Stimulated activated CD4-positive, alpha-beta T cell treated with anti-CD3 and anti-CD28 coated beads, Interleukin-12 subunit alpha, Interleukin-12 subunit beta, amount 100 ng/mL, for 48 hours (primary cell): ENCODE measurements at places on chromosomes 16 and 17.

DNA sequence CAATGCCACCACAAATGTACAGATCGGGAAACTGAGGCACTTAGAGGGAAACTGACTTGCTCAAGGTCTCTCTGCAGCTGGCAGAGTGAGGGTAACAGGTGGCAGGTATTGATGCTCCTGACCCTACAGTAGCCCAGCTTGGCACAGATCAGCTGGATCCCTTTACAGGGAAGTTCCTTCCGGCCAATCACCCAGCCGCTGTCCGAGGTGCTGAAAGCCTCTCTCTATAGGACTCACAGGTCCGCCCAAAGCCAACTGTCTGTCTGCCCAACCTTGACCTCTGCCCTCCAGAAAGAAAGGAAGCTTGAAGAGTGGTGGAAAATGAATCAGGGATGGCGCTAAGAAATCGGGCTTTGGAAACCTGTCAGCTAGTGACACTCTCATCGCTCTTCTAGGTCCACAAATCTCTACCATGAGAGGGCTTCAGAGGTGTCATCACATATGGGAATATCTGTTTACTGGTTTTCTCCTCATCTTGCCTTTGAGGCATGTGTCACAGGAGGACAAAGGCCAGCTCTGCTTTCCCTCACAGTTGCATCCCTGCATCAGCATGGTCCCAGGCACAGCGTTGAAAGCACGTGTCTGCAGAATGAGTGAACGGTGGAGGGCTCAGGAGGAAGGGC lies 246.2 kb downstream of the KATNIP start:
- DNase-seq = no peak

DNA sequence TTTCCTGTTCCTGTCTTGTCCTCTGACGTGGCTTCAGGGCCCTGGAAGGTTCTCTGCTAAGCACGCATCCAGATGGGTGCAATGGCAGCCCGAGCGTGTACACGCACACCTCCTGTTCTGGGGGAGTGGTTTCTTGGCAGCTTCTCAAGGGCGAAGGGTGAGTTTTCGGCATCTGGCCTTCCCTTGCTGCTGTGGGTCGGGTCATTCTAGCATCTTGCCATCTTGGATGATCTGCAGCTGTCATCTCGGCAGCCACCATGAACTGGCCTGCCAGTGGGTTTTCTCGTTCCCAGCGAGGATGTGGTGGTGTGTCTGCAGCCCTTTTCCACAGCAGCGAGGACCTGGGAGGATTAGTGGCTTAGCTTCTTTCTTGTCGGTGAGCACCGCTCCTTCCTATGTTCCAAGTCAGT lies 10.6 kb downstream of the MSI2 start:
- no peak for DNase-seq

DNA sequence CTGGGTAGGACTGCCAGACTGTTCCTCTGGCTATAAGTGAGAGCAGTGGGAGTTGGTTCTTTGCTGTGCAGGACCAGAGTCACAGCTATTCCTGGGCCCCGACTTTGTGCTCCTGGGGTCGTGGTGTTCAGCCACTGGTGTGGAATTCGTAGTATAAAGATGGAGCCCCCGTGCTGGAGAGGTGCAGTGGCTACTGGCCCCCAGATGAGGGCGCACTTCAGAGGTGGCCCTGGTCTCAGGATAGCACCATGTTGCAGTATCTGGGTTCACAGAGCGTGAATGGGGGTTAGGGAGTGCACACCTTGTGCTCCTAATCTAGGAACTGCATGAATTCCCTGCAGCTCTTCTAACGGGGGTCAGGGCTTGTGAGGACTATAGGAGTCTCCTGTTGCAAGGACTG lies 21.1 kb downstream of the TANC2 start:
- no peak for DNase-seq

DNA sequence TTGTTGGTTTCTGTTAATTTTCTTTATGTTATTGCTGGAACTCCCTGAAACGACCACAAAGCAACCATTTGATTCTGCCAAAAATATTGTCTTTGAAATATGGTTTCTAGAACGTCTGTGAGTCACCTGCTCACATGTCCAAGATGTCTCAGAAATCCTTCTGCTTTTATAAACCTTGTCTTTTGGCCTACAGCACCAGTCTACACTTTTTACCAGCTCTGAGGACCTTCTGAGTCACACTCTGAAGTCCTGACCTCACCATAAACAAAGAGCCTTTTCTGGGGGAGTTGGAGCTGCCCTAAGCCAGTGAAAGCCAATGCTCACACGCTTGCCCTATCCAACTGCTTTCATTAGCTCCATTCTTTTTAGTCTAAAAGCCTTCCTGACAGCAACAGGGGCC lies 55.5 kb downstream of the GRIN2A start:
- DNase-seq = no peak

GRCh38 chr17:45976755-45977505 lies 22.1 kb upstream of the STH start:
- no peak for DNase-seq
